Mucosa of descending colon (tissue), 3 donors: ENCODE measurements at places on chromosomes 7 and 10.

DNA sequence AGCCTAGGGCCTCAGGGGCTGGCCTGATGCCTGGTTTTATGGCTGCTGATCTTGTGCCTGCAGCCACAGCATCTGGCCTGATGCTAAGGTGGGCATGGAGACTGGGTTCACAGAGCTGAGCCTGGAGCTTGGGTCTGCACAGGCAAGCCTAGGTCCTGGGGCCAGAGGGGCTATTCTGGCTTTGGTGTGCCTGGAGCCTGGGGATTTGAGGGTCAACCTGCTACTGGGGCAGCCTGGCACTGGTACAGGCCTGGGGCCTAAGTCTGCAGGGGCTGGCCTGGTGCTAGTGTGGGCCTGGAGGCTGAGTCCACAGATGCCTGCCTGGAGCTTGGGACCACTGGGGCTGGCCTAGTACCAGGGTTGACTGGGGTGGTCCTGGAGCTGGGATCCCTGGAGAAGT is 481.8 kb upstream of the GHITM start:
- DNase-seq, result peak; percentile 19

DNA sequence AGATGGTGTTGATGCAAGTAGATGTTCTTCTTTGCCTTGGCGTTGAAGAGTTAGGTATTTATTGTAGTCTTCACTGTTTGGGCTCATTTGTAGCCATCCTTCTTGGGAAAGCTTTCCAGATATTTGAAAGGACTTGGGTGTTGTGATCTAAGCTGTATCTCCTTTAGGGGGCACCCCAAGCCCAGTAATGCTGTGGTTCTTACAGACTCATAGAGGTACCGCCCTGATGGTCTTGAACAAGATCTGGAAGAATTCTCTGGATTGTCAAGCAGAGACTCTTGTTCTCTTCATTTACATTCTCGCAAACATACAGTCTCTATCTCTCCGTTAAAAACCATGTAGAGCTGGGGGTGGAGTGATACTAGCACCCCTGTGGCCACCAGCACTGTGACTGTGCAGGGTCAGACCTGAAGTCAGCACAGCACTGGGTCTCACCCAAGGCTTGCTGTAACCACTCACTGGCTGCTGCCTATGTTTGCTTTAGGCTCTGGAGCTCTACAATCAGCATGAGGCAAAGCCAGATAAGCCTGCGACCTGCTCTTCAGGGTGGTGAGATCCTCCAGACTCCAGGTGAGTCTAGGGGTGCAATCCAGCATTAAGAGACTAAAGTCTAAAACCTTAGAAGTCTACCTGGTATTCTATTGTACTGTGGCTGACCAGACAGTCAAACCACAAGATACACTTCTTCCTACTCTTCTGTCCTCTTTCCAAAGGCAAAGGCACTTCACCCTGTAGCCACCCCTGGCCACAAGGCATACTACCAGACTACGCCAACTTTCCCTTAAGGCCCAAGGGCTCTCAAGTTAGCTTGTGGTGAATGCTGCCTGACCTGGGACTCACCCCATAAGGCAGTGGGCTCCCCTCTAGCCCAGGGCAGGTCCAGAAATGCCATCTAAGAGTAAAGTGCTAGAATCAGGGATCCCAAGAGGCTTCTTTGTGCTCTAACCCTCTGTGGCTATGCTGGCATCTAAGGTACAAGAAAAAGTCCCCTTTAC is 209.7 kb upstream of the TMEM196 start:
- no peak for DNase-seq

DNA sequence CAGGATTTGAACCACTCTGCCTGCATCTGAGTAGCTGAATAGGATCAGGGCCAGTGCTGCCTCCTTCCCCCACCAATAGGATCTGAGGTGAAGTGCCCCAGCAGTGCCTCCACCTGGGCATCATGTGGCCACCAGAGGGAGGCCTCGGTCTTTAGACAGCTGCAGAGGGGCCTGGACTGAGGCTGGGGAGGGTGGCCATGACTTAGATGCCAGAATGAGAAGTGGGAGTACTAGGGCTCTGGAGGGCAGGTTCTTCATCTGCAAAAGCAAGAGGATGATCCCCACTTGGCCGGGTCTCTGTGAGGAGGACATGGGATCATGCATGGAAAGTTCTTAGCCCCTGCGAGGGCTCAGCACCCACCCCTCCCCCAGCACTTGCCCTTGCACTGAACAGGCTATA is 56.9 kb downstream of the NEUROG3 start:
- DNase-seq, result no peak

GRCh38 chr10:91596825-91597196 is 36.1 kb downstream of the PPP1R3C start:
- no peak for DNase-seq

- DNase-seq, result no peak
Measured at GRCh38 chr7:81887098-81888090, 117.5 kb upstream of the HGF start.

- no peak for DNase-seq
Measured at GRCh38 chr10:94065362-94065761, 71.6 kb downstream of the PLCE1 start.

- no peak for DNase-seq
Measured at GRCh38 chr7:74428023-74428422, 25.7 kb upstream of the GTF2IRD1 start.

- no peak for DNase-seq
Measured at GRCh38 chr10:33291053-33291592, 43.3 kb downstream of the NRP1 start.

- no peak for DNase-seq
Measured at GRCh38 chr7:53470336-53470970, 435.0 kb downstream of the POM121L12 start.

GRCh38 chr10:26879744-26880143 is 19.0 kb upstream of the ABI1 start:
- DNase-seq, result no peak

GRCh38 chr7:12030116-12030515 is 181.0 kb upstream of the TMEM106B start:
- no peak for DNase-seq
